ENCODE measurements at places on chromosomes 1 and 21.

DNA sequence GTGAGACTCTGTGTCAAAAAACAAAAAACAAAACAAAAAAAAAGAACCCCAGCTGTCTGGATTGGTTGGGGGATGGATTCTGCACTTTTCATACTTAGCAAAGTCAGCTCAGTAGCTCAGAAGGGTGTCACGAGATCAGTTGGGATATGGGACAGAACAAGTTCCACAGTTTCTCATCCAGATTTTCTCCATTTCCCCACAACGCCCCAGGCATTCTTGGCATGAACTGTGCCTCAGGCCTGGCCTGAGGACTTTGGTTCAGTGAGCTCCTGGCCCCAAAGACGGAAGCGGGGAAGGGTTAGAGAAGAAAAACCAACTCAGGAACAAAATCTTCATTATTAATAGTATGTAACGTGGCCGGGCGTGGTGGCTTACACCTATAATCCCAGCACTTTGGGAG is 1.9 kb downstream of the AKR7A2 start:
- no peak for DNase-seq

GRCh38 chr1:100543640-100544039 is 5.7 kb downstream of the GPR88 start:
- no peak for DNase-seq

- DNase-seq = no peak
Measured at GRCh38 chr1:158087320-158087927, 93.3 kb upstream of the CD1D start.

DNA sequence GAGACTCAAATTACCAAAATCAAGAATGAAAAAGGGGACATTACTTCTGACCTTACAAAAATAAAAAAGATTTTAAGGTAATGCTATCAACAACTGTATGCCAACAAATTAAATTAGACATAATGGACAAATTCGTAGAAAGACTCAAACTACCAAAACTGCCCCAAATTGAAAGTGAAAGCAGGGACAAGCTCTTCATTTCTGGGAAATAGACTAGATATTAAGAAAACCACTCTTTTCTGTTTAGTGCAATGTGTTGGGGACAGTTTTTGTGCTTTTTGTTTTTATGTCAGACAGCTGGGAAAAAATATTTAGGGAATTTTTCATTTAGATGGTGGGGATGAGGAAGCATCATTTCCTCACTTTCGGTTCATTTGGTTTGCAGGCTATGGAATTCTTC is 4.9 kb upstream of the GBP1 start:
- DNase-seq = no peak

DNA sequence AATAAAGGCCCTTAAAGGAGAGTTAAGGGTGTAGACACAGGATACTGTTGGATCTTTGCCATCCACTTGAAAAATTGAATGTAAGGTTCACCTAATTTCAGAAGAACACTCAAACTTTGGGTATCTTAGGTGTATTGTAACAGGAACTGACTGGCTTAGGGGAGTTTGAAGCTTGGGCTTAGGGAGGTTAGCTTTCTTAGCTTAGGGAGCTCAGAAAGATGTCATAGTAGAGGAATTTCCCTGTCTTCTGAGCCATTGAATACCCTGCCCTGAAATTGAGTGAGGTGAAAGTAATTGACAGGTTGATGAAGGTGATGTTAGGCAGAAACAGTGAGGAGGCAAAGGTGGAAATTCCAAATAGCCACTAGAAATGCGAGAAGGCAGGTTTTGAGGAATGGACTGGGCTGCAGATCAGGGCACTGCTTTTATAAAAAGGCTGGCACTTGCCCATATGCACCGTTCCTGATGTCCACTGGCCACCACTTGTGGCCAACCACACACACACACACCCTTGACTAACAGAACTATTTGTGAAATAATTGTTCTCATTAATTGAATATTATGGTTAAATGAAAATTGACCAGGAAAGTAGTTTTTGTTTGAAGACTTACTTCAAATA is 16.5 kb downstream of the BACH1 start:
- no peak for DNase-seq

DNA sequence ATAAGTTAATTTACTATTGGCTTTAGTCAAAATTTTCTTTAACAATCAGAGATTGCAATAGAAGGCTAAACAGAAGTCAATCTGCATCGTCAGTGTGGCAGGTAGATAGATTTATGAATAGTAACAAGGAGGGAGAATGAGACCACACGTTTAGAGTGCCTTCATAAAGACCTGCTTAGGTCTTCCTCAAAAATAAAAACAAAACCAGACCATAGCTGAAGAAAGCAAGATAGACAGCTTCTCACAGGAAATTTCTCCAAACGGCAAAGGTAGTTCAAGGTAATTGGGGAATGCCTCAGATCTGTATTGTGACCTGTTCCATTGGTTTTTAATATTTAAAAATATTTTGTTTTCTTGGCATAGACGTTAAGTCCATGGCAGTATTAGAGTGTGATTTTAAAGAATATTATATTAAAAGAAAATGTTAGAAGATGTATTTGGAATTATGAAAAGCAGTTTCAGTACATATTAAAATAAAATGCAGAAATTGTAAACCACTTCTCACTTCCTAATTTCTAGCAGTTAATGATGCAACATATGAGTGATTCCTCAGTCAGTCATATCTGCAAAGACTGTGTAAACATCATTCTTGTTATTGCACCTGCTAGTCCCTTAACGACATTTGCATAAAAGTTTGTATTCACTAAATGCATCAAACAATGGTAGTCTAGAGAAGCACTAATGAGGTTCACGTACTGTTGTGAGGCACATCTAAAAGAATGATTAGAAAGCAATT is 278.0 kb downstream of the HLX start:
- DNase-seq = no peak

GRCh38 chr21:46152927-46153246 is 2.5 kb downstream of the FTCD start:
- DNase-seq = no peak

Measured in stimulated activated CD8-positive, alpha-beta memory T cell treated with anti-CD3 and anti-CD28 coated beads, Interleukin-4, amount 100 ng/mL, for 1 hour (primary cell).